ENCODE measurements at places on chromosomes 4 and X.
A peak's percentile ranks its signal among the peaks of the same experiment; 100 is the strongest.

GRCh38 chr4:128006592-128006991 lies 41.4 kb downstream of the ABHD18 start:
- no peak for DNase-seq

GRCh38 chrX:68994135-68994890 lies 165.5 kb downstream of the EFNB1 start:
- DNase-seq: peak; percentile 72

DNA sequence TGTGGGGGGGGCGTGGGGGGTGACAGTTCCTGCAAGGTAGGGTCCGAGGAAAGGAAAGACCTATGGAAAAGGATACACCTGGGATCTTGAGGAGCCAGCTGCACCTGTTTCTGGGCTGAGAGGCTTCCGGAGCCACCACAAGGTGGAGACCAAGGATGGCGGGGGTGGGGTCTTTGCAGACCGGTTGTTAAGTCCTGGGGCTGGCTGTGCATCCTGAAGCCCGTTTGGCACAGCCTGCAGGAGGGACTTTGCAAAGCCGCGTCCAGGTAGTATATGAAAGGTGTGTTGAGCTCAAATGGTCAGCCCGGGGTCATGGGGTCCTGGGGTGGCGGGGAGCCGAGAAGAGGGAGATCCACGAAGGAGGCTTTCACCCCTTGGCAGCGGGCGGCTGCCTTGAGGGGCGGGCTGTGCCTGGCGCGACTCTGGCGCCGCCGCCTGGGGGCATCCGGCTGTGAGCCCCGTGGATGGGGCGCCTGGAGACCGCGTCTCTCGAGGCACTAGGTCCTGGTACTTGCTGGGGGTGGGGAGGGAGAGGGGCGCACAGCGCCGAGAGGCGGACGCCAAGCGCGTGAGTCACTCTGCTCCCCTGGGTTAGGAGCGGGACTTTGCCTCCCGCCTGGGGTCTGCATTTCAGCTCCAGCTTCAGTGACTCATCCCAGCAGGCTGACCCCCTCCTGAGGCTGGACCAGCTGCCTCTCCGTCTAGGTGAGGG lies 58.2 kb upstream of the DYNLT3 start:
- DNase-seq: no peak

GRCh38 chrX:18935893-18936292 lies 48.0 kb downstream of the PHKA2 start:
- no peak for DNase-seq

DNA sequence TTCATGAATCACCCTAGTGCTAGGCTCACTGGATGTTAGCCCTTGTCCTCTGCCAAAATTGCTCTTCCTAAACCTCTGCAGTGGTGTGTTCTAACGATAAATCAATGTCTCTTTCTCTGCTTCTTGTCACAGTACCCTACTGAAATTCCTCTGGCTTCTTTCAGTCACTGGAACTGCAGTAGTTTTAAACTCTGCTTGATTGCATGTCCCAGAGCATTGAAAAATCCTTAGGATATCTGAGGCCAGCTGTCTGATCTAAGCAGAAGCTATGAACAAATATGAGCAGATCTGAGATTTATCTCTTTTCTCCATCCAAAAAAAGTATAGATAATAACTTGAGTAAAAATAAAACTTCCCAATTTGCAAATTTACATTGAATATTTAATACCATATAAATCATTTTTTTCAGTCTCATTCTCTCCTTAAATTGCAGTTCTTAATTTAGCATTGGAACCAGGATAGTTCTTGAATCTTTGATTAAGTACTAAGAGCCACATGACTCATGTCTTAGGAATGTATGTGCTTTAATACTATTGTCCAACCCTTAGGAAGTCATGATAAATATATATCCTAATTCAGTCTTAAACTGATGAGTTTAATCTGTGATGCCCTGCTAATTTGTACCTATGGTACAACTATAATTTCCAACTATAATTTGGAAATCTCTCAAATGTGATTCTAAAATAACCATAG lies 169.7 kb downstream of the PDHA2 start:
- DNase-seq: no peak

DNA sequence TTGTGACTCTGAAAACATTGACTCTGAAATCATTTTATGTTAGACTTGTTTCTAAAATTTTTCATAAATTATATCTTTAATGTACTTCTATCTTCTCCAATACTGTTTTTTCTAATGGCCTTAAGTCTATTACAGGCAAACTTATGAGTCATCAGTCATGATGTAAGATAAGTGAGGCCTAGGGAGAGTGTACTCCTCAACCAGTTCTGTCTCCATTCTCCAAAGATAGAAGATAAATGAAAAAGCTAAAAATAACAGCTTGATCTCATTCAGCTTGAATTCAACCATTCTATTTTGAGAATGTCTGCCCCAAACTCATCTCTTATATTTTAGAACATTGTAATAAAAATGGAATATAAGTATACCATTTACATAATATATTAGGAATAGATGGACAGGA lies 34.5 kb downstream of the STBD1 start:
- DNase-seq: no peak

DNA sequence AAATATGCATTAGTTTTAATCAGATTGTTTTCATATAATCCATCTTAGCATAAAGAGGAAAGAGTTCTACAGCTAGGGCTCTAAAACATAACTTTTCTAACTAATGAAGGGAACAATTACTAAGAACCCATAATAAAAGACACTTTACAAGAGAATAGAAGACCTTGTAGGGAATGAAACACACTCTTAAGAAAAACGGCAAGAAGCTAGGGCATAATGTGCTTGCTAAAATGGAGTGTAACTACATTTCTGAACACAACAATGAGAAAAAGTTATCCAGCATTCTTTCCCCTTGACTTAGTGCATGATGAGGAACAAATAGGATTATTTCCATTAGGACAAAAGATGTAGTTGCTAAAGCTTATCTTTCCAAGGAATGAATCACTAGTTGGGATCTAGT lies 54.6 kb downstream of the ARHGAP6 start:
- no peak for DNase-seq

DNA sequence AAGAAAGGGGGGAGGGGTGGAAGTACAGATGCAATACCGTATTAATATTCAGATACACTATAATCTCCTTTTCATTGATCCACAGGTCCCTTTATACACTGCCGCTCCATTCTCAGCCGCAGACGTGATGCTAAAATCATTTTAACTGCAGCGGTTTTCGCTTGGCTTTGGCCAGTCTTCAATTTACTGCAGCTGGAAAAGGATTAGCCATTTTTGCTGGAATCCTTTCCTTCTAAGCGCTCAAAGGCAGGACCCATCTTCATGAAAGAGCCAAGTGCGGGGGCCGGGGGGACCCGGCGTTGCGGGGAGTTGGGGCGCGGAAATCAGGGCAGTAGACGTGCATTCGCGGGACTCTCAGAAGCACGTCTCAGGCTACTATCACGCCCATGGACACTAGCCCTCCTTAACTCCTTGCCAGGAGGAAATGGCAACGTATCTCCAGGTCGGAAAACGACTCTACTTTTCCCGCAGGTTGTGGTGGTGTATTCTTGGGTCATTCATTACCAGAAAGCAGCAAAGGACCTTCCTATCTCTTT lies 1.7 kb upstream of the PCDH10 start:
- DNase-seq: no peak

DNA sequence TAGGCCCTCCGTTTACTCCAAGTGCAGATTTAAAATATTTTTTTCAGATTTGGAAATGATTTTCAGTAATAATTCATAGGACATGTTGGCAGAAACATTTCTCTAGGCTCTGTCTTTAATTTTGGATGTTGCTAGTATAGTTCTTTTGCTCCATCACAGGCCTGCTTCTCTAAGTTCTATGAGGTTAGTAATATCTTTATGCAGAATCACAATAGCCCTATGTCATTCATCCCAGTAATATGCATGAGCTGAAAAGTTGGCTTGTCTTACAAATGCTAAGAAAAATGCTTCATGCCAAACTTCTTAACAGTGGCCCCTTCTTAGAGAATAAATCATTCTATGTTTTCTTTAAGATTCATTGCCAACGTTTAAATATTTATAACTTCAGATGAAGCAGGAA lies 148.3 kb upstream of the TLL1 start:
- no peak for DNase-seq

DNA sequence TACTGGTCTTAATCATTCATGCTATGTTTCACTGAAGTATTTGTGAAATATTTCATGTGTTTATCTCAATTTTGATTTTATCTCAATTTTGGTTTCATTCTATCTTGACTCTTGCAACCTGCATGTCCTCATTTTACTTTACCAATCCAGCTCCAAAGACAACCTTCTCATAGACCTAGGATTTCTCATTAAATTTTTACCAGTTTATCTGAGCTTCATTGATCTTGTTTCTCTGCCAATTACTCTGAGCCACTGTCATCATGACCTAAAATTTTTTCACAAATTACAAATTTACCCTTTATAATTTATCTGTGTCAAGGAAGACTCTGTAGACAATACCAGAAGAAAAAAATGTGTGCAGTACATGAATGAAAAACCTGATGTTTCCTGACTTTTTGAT lies 18.6 kb upstream of the UGT2B17 start:
- DNase-seq: no peak

GRCh38 chrX:37783305-37783704 lies 3.4 kb downstream of the CYBB start:
- no peak for DNase-seq

DNA sequence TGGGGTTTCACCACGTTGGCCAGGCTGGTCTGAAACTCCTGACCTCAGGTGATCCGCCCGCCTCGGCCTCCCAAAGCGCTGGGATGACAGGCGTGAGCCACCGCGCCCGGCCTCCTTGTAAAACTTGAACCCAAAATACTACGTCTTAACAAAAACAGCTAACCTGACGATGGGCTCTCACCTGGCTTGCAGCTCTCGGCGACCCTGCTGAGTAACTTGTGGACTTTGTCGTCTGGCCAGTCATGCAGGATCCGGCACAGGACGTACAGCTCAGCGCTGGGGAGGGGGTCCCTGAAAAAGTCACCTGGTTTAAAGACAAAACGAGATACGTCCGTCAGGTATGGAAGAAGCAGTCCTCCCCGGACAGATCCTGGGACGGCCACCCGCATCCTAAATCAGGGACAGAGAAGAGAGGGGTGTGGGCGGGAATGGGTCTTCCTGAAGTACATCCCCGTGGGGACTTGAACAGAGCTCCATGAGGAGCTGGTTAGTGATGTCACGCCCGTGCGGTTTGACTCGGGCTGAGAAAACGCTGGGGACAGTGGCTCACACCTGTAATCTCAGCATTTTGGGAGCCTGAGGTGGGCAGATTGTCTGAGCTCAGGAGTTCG lies 20.7 kb upstream of the SLC25A6 start:
- no peak for DNase-seq

GRCh38 chr4:123741906-123742305 lies 345.3 kb downstream of the SPRY1 start:
- no peak for DNase-seq

DNA sequence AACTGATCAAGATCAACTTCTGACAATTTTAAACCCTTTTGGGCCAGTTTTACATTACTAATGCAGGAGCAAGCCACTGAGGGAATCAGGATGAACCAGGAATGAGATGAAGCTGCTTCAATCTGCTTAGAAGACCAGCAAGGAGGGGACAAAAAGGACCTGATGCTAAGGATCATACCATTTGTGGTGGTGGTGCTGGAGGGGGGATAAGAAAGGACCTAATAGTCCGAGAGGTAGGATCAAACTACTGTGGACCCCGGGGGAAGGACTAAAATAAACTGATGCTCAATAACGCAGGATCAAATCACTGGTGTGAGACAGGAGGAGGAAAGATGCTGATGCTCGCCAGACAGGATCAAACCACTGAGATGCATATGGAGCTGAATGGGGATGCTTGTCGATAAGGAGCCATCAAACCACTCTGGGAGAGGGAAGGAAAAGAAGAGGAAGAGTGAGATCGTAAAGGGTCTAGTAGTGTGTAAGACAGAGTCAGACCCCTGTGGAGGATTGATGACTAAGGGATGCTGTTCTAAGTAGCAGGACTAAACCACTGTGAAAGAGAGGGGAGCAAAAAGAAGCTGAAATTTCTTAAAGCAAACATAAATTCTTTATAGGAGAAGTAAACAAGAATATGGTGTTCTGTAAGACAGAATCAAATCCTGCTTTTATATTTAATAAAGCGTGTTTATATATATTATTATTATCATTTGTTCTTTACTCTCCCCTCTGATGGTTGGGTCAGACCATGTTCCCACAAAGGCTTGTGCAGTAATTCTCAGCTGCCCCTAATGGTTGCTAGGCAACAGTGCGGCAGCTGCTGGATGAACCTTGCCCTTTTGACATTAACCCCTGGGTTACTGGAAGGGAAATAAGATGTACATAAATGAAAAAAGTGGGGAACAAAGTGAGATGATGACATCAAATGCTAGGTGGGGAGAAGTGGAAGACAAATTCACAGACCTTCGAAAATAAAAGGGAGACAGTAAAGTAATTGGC lies 432.5 kb upstream of the FGF16 start:
- DNase-seq: no peak

- DNase-seq: no peak
These were observed 979.5 kb upstream of the NDST4 start for GRCh38 chr4:116092961-116093360.

- DNase-seq: no peak
These were observed 644.1 kb upstream of the AGA start for GRCh38 chr4:178086320-178086719.

DNA sequence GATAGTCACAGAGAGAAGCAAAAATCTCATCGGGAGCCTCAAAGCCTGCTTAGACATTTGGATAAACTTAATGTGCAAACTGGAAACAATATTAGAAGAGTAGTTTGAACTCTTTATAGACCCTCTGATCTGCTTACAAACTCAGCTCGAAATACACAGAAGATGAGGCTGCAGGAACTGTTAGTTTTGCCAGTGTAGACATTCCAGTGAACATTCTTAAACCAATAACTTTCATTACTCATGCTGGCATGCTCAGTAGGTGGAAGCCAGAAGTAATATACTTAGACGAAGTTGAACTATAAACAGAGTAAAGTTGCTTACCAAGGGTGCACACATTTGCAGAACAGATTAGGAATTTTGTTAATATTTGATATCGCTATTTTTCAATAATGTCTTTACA lies 303.5 kb downstream of the ANKRD50 start:
- no peak for DNase-seq

DNA sequence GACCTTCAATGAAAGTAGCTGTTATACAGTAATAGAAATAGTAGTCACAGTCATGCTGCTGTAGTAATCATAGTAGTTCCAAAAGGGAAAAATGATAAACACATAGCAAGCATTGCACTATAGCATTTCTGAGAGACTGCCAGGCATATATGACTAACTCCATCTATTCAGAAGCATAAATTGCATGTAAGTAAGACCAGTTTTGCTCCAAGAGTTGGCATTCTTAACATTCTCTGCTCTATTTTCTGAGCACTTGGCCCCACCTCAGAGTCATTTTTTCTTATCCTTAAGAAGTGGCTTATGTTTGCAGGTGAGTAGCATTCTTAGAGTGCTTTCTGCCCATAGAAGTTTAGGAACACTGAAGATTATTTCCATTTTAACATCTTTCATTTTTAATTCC lies 490.3 kb upstream of the TECRL start:
- DNase-seq: no peak

DNA sequence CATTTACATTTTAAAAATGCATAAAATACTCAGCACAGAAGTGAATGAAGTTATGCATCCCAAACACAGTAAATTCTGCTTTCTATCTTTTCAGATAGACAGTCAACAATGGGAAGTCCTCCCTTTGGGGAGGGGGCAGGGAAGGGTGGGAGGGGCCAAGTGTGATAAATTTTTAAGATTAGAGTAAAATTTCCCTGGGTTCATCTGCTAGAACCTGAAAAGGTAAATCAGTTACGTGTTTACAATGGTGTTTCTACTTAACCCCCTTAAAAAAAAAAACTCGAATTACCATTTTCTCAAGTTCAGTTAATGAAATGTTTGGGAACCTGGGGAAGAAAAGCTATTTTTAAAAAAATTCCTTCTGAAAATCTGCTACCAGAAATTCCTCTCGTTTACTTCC lies 9.1 kb downstream of the PITX2 start:
- no peak for DNase-seq

GRCh38 chr4:110472583-110473329 lies 3.2 kb upstream of the ENPEP start:
- DNase-seq: no peak
